ENCODE measurements at places on chromosomes 12 and 14.

GRCh38 chr14:103418481-103418818 lies 33.2 kb downstream of the MARK3 start:
- no peak for DNase-seq

GRCh38 chr14:64296561-64296960 lies 2.4 kb upstream of the ESR2 start:
- peak; percentile 35 for DNase-seq

DNA sequence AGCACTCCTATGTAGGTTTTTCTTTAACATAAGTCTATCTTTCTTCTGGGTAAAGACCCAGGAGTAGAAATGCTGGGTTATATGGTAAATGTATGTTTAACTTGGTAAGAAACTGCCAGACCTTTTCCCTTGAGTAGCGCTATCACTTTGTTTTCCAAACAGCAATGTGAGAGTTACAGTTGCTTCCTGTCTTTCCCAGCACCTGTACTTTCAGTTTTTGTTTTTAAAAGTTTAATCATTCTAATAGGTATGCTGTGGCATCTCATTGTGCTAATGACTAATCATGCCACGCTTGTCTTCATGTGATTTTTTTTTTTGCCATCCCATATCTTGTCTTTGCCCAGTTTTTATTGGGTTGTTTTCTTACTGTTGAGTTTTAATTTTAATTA lies 28.1 kb downstream of the GIT2 start:
- no peak for DNase-seq

DNA sequence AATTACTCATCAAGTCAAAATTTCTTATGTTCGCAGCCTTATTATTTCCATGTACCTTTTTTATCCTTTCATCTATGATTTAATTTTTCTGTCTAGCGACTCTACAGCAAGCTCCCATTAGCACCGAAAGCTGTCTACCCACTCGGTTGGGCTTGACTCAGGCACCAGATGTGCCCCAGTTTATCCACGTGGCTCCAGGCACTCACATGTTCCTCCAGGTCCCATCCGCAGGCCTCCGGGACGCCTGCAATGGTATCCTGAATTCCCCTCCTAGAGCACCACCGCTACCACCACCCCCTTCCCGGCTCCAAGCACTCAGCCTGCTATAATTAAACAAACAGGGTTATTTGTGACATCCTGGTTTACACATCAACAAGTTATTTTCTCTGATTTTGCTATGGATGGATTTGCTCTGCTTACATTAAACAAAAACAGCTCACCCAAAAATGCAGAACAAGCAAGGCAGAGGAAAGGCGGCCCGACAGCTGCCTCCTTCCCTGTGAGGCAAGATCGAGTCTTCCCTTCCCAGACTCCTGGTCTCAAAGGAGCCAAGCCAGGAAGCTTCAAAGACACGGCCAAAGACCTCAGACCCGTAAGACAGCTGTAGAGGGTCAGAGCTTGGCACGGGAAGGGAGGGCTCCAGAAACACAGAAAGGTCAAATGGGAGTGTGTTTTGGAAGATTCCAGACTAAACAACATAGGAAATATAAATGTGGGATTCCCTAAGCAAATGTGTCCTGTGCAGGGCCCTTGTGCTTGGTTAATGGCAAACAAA lies 253.8 kb downstream of the TTC8 start:
- DNase-seq: peak; percentile 33

GRCh38 chr12:42396473-42397259 lies 70.7 kb downstream of the PPHLN1 start:
- no peak for DNase-seq

GRCh38 chr12:57380300-57380699 lies 50.5 kb downstream of the R3HDM2 start:
- DNase-seq: no peak

GRCh38 chr12:14322403-14322802 lies 43.1 kb upstream of the ATF7IP start:
- DNase-seq: no peak

GRCh38 chr12:67468549-67469245 lies 179.8 kb upstream of the DYRK2 start:
- no peak for DNase-seq

- no peak for DNase-seq
These were observed 201.3 kb upstream of the OR4E1 start for GRCh38 chr14:21874946-21875345.

GRCh38 chr14:85454226-85454813 lies 75.6 kb upstream of the FLRT2 start:
- no peak for DNase-seq

DNA sequence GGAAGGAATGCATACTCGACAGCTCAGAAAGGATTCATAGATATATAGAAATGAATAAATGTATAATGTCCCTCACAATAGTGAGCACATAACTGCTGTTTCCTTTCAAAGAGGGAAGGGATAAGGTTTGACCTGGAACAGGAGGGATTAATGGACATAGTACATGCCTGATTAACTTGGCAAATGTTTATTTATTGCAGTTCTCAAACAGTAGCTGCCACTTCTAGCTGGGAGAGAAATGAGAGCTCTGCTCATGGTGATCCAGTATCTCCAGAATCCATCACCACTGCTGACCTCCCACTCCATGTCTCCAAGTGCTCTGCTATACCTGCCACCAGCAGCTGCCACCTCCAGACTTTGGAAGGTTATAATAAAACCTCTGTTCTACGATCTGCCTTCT lies 108.1 kb downstream of the LRIG3 start:
- no peak for DNase-seq

DNA sequence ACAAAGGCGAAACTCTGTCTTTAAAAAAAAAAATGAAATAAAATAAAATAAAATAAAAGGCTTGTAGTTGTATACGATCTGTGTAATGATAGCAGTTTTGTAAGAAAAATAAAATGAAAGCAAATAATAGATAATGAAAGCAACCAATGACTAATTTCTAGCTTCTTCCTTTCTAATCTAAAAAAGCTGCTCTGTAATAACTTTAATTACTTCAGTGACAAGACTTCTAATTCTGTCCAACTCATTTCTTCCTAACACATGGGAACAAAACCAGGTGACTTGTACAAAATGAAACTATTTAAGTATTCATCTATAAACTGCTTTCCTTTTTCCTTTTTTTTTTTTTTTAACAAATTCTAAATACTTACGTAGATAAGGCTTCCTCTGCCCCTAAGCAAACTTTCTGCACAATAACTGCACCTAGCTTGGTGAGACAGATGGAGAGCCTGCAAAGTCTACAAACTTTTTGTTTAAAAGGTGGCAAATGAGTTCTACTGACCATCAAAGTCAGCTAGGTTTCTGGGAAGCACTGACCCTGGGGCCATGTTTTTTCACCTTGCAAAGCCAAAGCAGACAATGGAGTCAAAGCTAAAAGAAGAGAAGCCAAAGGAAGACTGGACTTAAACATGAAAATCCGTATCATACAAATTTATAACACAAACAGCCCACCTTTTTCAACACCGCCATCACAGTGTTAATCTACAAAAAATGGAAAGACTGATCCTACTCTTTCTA lies 28.2 kb downstream of the DENND5B start:
- no peak for DNase-seq

DNA sequence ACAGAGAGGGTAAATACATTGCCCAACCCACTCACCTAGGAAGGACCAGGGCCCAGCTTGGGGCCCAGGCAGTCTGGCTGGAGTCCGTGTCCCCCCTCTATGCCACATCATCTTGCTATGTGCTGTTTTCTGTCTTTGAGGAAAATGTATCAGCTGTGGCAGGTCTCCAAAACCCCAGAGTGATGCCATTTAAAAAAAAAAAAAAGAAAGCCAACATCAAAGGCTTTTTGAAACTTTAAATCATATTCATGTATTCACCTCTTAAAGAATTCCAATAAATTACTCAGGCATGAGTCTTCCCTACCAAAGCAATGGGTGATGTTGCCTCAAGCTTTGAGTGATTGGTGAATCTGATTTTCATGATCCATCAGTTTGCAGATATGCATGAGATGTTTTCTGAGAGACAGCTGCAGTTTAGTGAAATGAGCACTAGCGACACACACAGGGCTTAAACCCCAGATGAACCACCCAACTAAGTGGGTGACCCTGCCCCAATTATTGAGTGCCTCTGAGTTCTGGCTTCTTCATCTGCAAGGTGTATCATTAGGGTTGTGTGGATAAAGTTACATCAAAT lies 6.1 kb downstream of the KRT81 start:
- no peak for DNase-seq

- no peak for DNase-seq
These were observed 5.6 kb upstream of the OR10P1 start for GRCh38 chr12:55631056-55631455.

GRCh38 chr12:103632554-103633216 lies 45.6 kb downstream of the STAB2 start:
- DNase-seq: no peak

DNA sequence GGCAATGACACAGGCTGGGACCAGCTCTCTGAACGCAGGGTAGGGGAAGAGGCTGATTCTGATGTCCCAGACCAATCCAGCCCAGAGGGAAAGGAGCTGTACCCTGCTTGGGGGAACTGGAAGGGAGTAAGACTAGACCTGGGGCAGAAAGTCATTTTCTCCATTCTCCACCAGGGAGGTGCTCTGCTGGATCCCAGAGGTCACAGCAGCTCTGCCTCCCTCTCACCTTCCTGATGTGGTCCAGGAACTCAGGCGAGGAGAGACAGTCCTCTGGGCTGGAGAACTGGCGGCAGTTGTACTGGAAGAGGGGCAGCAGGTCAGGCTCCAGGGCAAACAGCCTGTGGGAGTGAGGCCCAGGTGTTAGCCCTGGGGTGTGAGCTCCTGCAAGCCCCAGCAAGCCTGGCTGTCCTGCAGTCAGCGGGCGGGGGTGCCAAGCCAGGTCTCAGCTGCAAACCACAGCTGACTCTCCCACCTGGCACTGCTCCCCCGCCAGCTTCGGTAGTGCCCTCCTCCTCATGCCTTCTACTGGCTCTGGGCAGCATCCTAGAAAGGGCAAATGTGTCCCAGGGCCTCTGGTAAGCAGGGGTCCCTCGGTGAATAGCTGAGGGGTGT lies 1.9 kb downstream of the NGB start:
- DNase-seq: no peak

DNA sequence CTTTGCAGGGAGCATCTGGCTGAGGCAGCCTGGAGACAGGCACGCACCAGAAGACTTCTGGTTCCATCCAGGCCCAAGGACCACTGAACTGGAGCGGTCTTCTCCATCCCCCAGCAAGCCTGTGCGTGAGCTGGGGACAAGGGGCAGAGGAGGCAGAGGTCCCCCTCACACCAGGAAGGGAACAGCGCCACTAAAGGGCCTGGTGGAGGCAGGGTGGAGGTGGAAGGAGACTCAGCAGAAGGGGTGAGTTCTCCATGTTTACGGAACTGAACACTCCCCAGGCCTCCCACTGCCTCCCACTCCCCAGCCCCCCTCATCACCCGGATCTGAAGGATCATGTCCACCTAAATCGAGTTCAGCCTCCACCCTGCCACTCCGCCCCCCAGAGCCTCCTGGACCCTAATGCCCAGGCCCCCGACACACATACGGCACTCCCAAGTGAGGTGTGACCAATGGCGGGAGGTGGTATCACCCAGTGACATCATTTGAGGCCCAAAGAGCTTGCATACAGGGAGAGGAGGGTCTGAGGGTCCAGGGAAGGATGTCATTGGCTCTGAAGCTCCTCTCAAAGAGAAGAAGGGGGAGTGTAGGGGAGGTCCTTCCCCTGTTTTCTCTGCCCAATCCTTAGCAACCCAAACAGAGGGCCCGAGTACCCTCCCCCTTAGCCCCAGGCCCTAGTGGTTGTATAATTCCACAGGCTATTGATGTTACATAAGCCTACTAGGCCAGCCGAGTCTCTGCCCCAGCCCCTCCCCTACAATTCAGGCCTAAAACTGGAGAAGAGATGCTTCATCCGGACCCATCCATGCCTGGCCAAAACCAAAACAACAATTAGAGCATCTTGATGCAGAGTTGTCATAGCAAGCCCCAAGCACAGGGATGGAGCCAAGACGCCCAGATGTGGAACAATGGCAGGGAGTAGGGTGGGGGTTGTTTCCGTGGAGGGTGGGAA lies 1.0 kb downstream of the FAIM2 start:
- peak; percentile 80 for DNase-seq

DNA sequence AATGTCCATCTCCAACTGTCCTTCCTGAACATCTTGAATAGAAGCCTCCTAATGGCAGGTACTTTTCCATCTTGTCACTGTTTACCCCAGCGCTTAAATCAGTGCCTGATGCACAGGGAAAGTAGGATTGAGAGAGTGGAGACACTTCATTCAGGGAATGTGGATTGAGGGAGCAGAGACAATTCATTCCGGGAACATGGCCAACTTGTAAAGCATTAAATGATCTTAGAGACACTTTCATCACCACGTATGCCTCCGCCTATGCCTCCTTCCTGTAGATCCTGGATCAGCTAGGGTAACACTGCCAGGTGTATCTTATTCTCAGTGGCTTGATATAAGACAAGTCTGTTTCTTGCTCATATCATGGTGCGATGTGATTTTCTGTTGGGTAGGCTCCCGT lies 67.6 kb upstream of the CSRP2 start:
- DNase-seq: no peak

DNA sequence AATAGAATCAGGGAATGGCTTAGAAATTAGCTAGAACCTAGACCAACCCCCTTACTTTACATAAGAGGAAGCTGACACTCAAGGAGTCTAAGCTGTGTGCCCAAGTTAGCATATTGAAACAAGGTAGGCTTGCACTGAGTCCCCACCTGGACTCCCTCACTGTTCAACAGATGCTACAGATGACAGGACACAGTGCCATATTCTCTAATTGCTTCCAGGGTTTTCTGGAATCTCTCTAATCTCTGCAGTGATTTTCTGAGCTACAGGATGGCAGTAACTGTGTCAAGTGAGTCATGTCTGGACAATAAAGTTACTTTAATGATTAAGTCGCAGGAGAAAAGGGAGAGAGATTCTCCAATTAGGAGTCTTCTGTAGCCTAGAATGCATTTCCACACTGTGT lies 35.8 kb downstream of the AKAP6 start:
- DNase-seq: no peak

GRCh38 chr12:5733916-5734315 lies 211.1 kb downstream of the ANO2 start:
- DNase-seq: no peak

DNA sequence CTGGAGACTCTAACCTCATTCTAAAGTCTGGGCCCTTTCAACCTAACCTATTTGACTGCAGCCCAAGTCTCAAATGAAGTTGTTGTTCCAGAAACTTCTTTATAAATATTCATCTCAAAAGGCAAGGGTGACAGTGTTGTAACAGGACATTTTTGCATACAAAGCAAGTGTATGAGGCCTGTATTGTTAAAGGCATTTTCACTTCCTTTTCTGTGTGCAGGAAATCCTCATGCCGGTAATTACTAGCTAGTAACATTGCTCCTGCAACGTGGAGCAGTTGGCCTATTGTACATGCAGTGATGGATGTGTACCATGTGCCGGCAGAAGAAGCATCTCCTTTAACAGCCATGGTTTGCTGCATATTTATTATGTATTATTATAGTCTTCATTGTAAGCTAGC lies 156.5 kb upstream of the RMST start:
- no peak for DNase-seq

- peak; percentile 32 for DNase-seq
These were observed 25.0 kb downstream of the PDZRN4 start for GRCh38 chr12:41213107-41213506.

DNA sequence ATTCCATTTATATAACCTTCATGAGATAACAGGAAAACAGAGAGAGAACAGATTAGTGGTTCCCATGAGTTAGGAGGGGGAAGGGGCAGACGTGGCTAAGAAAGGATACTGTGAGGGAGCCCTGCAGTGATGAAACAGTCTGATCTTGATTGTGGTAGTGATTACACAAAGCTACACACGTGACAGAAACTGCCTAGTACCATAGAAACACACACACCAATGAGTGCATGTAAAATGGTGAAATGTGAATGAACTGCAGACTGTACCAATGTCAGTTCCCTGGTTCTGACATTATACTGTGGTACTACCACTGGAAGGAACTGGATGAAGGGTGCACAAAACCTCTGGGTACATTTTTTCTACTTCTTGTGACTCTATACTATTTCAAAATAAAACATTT lies 36.9 kb downstream of the NRDE2 start:
- DNase-seq: no peak
